ENCODE measurements at places on chromosomes 4 and X. TPM values are rescaled to one million over a fixed set of nuclear protein-coding genes. Genes with fewer than 3 reads are reported as not detected.

Gene BRS3
- total RNA-seq: not detected

Gene UBL4A
- 39.0 TPM for total RNA-seq

Gene HPGDS
- 3.6 TPM for total RNA-seq

Gene CXCL1
- 0.84 TPM for total RNA-seq

Gene PRKG2
- total RNA-seq: 1.2 TPM

Gene STS
- 8.5 TPM for total RNA-seq

Gene FAT1
- 96.9 TPM for total RNA-seq

Gene TBC1D19
- total RNA-seq: 19.9 TPM

Gene ADGRL3
- 20.1 TPM for total RNA-seq

Gene GPR119
- not detected for total RNA-seq

Gene NRK
- total RNA-seq: 0.60 TPM

Gene TLR2
- total RNA-seq: 25.1 TPM

Gene NEUROG2
- not detected for total RNA-seq

Gene FRG2
- not detected for total RNA-seq

Gene PCYT1B
- total RNA-seq: 0.90 TPM

Gene CT45A10
- not detected for total RNA-seq

Gene GATA1
- total RNA-seq: not detected

Gene CT45A1
- not detected for total RNA-seq

Gene SLC39A8
- 6.1 TPM for total RNA-seq

Gene CITED1
- 0.60 TPM for total RNA-seq

Gene CYSLTR1
- total RNA-seq: 0.90 TPM

Gene GPRASP1
- total RNA-seq: 14.4 TPM

Gene SCML2
- 0.59 TPM for total RNA-seq

Gene STOX2
- total RNA-seq: 15.7 TPM

Gene OTUD6A
- not detected for total RNA-seq

Data from tibial nerve (tissue), 4 donors.